Stimulated activated CD8-positive, alpha-beta memory T cell treated with anti-CD3 and anti-CD28 coated beads, Interleukin-15, amount 100 ng/mL, for 48 hours (primary cell): ENCODE measurements at places on chromosomes 16 and 17.

DNA sequence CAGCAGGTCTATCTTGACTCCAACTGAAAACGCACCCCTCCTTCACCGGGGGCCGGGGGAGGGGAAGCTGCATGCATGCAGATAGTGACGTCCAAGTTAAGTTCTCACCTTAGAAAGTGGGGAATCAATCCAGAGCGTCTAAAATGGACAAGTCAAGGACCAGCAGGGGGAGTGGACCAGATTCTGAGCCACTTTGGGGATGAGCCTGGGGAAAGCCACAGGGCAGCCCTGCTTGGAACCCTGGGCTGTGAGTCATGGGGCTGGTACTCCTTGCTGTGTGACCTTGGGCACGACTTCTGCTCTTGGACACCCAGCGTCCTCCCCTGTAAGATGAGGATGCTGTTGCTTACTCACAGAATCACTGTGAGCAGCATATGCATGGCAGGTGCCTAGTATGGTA, 9.1 kb downstream of the TNFRSF13B start:
- no peak for DNase-seq

- no peak for DNase-seq
These were observed 2.7 kb downstream of the LITAF start for GRCh38 chr16:11583889-11584565.

GRCh38 chr16:2715519-2715918, 4.5 kb downstream of the PRSS27 start:
- peak; percentile 71 for DNase-seq

DNA sequence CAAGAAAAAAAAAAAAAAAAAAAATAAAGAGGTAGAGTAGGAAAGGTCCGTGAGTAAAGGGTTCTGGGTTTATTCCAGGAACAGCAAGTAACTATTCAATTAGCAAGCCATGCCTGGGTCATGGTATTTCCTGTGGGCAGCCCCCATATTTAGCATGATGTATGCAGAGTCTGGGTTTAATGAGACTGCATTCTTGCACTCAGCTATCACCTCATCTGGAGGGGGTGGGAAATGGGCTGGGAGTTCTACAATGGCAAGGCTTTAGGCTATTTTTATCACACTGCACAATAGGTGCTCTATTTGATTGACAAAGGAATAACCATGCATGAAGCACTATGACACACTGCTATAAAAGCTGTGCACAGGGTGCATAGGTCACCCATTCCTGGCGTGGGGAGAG, 104.0 kb upstream of the CCL2 start:
- no peak for DNase-seq

- DNase-seq: no peak
These were observed 13.0 kb downstream of the MGRN1 start for GRCh38 chr16:4637501-4638166.

DNA sequence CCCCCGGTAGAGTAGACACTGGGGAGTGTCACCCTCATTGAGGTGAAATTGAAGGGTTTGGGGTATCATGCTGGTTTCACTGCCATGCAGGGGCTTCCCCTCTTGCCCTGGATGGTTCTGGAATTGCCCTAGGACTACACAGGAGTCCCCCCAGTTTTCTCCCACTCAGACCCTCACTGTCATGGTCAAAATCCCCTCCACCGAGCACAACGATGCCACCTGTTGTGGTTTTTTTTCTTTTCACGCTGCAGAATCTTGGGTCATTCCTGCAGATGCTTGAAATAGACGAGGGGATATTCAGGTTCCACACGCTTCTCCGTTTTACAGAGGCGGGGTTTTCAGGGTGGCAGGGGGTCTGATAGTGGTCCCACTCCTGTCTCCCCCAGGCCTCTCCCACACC, 255.6 kb downstream of the ENGASE start:
- no peak for DNase-seq

DNA sequence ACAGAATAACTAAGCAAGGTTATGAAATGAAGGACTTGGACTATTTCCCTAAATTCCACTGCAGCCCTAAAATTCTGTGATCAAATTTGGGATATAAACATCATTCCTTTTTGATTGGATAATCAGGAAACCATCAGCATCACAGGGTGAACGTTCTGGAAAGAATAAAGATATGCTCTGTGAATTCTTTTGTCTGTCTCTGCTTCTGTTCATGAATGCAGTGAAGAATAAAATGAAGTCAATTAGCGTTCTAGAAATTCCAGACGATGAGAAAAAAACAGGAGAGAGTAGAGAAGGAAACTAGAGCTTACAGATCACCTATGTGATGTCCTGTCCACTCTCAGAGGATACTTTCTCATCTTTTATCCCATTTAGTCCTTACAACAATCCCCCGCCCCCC, 295.1 kb upstream of the SOX9 start:
- DNase-seq: no peak

DNA sequence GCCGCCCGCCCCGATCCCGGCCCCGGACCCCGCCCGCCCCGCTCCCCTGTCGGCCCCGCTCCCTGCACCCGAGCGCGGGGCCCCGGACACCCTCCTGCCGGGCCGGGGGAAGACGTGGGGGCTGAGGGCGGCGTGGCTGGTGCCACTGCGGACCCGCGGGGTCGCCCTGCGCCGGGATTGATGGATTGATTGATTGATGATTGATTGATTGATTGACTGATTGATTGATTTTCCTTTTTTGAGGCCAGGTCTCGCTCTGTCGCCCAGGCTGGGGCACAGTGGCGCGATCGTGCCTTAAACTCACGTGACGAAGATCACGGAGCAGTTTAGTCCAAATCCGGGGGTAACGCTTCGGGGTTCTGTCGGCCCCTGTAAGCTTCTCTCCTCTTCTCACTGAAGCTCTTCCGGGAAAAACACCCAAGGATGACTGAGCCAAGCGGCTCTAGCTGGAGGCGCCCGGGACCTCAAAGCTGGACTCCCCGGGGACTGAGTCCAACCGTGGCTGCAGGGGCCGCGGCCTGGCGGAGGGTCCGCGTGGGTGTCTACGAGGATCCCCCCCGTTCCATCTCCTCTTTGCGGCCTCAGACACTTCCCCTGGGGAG, 40.2 kb upstream of the BHLHA9 start:
- DNase-seq: no peak

DNA sequence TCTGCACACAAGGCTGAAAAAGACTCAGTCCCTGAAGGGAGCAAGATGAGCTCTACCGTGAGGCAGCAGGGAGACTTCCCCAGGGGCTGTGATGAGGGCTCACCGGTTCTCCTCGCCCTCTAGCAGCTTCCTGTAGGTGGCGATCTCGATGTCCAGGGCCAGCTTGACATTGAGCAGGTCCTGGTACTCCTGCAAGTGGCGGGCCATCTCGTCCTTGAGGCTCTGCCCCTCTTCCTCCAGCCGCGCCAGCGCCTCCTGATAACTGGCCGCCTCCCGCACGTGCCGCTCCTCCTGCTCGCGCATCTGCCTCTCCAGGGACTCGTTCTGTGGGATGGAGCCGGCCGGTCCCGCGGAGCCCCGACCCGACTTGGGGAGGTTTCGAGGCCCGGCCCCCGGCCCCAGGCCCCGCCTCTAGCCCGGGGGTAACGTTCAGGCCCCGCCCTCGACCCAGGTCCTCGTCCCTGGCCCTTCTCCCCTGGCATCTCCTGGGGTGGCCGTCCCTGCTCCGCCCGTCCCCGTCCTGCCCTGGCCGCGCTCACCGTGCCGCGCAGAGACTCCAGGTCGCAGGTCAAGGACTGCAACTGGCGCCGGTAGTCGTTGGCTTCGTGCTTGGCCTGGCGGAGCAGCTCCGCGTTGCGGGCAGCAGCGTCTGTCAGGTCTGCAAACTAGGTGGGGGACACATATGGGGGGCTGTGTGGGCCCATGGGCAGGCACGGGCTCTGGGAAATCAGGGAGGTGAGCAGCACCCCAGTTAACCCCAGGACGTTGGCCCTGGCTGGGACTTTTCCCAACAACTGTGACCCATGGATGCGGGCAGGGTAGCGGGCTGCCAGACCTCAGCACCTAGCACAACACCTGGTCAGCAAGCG, 3.9 kb downstream of the GFAP start:
- DNase-seq: no peak

DNA sequence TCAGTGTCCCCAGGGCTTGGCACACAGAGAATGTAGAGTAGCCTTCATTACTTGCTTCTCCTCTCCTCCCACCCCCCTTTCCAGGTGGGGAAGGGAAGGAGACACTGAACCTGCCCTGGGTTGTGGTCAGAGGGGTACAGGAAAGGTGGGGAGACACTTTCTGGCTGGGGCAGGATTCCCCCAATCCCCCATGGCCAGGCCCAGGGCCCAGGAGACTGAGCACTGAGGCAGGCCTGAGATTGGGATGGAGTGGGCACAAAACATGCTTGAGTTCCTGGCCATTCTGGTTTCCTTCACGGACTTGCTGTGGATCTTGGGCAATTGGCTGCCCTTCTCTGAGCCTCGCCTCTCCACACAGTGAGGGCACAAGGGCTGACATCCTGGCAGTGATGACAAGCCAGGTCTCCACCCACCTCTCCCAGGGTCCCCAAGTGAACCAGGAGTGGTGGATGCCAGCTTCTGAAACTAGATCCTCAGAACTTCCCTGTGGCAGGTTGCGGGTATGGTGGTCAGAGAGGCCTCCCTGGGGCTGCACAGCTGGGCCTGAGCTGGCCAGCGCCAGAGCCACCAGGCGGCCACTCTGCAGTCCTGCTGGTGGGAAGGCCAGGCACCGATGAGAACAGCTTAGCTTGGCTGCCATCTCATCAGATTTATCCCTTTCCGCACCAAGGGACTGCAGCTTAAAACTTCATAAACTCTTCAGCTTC, 9.3 kb downstream of the ZNF629 start:
- no peak for DNase-seq

GRCh38 chr17:2707721-2708584, 3.6 kb downstream of the CLUH start:
- DNase-seq: no peak

GRCh38 chr16:67542464-67542863, 13.8 kb downstream of the RIPOR1 start:
- DNase-seq: peak; percentile 66

- no peak for DNase-seq
These were observed 7.0 kb downstream of the HEATR3 start for GRCh38 chr16:50072730-50073129.

GRCh38 chr17:13984956-13985355, 84.3 kb upstream of the COX10 start:
- DNase-seq: no peak

DNA sequence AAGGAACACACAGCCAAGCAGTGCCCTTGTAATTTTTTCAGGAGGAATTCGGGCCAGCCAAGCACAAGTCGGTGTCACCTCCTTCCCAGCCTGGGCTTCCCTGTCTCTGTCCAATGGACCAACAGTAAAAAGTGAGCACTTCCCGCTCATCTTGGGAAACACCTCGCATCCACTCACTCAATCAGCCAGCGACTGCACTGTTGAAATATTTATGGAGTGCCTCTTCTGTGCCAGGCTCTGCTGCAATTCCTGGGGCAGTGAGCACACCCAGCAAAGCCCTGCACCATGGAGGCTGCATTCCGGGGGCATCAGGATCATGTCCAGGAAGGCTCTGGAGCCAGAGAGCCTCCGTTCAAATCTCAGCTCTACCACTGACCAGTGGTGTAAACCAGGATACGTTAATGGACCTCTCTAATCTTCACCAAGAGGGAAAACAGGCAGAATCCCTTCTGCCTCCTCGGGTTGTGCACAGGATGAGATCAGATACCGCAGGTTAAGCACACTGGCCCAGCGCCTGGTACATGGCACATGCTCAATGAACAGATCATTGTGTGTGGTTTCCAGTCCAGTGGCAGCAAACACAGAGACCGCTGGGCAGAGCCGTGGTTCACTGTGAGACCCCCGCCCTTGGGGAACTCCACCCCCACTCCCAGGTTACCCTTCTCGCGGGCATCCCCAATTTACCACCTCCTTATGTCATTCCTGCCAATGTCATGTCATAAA, 194.3 kb downstream of the ZNF423 start:
- no peak for DNase-seq
